Left renal cortex interstitium (tissue), 4 donors: ENCODE measurements at places on chromosomes 13 and 19. TPM values are rescaled to one million over a fixed set of nuclear protein-coding genes. Genes with fewer than 3 reads are reported as not detected.

DNA sequence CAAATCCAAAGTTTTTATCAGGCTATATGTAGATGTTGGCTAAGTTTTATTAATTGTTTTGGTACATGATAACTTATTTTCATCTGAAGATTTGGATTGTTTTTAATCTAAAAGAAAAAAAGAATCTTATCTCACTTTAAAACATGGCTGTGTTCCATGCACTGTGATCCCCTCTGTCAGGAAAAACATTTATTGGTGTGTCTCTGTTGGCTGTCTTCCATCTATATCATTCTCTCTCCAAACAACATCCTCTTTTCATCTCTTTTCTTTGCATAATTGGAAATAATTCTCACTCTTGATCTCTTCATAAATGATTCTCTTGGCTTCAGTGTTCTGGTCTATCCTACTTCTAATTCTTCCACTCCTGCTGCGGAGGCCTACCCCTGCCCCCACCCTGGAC is 4.2 kb downstream of the NALCN start:
- no peak for DNase-seq

GRCh38 chr13:45607931-45608330 is 7.6 kb downstream of the ERICH6B start:
- no peak for DNase-seq

- DNase-seq, result no peak
These were observed 175.9 kb downstream of the IRS2 start for GRCh38 chr13:109610517-109610916.

GRCh38 chr13:52162279-52163101 is 3.1 kb upstream of the NEK3 start:
- DNase-seq, result no peak

DNA sequence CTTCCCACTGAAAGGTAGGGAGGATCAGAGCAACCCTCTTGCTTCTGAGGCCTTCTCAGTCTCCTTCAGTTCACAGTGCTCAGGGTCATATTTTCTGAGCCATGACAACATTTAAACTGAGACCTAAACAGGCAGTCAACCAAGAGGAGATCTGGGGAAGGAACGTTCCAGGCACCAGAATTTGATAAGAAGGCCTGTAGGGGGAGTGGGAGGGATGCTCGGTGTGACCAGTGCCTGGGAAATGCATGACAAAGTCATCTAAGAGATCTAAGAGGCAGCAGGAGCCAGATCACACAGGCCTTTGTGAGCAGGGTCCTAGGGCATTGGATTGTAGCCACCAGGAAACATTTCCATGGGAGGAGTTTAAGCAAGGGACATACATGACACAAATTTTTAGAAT is 71.6 kb downstream of the SHISA2 start:
- DNase-seq, result no peak

DNA sequence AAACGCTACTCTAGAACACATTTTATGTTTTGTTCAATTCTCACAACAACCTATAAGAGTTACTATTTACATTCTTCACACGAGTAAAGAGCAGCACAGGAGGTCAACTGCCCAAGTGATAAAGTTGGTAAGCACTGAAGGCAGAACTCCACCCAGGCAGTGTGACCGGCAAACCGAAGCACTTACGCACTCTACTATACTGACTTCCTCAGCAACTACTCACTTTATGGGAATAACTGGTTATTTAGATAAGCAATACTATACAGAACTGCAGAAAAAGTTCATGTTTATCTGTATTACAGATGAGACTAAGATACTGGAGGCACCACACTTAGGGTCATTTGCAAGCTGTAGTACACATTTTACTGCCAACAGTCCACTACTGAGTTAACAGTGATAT is 28.8 kb downstream of the FOXO1 start:
- no peak for DNase-seq

DNA sequence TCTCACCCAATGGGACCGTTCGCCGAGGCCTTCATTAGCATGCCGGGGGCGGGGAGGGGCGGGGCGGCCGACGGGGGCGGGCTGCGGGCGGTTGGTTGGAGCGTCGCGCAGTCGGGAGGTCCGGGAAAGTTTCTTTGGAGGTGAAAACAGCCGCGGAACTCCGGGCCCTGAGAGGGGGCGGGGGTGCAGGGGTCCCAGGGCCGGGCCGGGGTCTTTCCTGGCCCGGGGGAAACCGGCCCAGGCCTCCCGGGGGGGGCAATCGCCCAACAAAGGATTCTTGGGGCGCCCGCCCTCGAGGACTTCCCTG is at the start of gene HMG20B:
TSS of gene HMG20B (plus strand) at position 90 of the 307 bp plus-strand sequence. CDS start 366 bp downstream, outside the sequence.
- DNase-seq, result no peak

DNA sequence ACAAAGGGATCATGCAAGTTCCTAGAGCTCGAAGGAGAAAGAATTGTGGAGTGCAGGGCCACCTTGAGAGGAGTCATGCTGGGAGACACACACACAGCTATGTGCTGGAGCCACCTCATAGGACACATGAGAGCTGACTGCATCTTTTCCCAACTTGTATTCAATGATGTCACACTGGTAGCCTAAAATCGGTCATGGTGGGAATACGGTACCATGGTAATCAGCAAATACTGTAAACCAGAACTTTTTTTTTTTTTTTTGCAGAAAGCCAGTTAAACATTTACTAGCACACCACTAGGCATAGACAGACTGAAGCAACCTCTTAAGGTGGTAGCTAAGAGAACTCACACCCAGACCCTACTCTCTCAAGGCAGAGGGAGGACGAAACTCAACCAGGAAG is 47.0 kb upstream of the INTS6 start:
- no peak for DNase-seq

DNA sequence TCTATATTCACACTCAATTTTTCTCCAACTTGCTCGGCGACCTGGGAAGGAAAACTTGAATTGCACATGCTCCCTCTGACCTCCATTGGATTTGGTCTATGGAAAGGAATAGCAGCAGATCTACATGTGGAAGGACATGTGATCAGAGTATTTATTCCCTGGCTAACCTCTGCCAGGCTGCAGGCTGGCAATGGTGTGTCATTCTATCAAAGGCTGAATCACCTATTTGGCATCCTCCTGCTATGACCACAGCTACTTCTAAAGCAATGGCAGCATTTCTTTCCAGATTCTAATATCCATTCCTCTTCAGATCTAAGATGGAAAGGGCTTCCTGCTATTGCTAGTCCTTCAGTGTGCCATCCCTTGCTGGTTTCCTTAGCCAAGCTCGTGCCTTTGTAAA is 144.3 kb upstream of the FREM2 start:
- no peak for DNase-seq

DNA sequence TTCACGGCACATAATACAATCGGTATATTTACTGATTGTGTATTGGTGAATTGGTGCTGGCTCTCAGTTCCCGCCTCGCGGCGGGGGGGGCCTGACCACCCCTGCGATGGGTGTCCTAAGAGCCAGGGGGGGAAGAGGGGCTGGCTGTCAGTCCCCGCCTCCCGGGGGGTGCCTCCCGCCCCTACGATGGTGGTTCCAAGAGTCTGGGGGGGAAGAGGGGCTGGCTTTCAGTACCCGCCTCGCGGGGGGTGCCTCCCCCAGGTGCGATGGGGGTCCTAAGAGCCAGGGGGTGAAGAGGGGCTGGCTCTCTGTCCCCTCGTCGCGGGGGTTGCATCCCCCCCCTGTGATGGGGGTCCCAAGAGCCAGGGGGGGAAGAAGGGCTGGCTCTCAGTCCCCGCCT is 2321.8 kb upstream of the PCDH20 start:
- no peak for DNase-seq

DNA sequence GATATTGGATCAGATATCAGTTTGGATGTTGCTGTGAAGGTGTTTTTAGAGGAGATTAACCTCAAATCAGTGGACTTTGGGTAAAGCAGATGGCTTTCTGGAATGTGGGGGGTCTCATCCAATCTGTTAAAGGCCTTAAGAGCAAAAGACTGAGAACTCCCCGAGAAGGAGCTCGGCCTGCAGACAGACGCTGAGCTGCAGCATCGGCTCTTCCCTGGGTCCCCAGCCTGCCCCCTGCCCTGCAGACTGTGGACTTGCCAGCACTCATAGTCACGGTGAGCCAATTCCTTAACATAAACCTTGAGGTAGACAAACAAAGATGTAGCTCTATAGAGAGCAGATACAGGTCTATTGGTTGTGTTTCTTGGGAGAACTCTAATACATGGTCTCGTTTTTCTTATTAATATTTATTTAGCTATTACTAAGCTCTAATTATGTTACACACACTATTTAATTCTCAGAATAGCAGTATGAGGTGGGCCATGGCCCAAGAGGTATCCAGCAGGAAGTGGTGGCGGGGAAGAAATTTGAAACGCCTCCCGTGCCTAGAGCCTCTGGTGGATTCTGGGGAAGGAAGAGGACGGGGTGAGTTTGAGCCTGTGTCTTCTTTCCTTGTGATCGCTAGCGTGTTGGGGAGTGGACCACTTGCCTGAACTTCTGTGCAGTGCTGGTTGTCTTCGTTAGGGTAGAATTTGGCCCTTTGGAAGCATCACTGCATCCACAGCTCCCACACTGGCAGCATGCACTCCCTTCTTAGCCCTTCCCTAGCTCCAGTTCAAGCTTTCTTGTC is 305.3 kb downstream of the TEX29 start:
- DNase-seq, result no peak

- DNase-seq, result no peak
These were observed 13.0 kb upstream of the SPC24 start for GRCh38 chr19:11168568-11168967.

DNA sequence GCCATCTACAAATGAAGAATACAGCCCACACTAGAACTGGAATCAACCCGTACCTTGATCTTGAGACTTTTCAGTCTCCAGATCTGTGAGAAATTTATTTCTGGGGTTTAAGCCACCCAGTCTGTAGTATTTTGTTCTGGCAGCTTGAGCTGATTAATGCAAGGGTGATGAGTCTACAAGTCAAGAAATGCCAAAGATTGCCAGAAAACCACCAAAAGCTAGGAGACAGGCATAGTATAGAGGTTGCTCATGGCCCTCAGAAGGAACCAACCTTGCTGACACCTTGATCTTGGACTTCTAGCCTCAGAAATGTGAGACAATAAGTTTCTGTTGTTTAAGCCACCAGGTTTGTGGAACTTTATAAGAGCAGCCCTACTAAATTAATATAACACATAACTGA is 428.2 kb upstream of the KLF12 start:
- DNase-seq, result no peak

The C19orf47 gene
- 12.4 TPM for polyA plus RNA-seq

The GIPR gene
- 0.72 TPM for polyA plus RNA-seq
